ENCODE measurements at places on chromosomes 12 and 14.

DNA sequence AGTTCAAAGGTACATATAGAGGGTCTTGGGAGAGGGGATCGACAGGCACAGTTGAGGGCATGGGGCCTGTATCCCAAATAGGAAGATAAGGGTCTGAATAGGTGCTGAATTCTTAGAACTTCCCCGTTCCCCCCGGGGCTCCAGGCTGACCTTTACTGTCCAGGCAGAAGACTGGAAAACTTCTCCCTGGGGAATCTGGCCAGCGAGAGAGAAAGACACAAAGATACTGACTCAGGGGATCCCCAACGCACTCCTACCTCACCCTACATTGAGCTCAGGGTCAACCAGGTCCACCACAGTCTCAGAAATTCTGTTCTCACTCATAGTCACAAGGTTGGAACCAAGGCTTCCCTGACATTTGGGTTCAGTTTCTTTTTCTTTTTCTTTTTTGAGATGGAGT is 46.2 kb downstream of the ACACB start:
- DNase-seq: no peak

DNA sequence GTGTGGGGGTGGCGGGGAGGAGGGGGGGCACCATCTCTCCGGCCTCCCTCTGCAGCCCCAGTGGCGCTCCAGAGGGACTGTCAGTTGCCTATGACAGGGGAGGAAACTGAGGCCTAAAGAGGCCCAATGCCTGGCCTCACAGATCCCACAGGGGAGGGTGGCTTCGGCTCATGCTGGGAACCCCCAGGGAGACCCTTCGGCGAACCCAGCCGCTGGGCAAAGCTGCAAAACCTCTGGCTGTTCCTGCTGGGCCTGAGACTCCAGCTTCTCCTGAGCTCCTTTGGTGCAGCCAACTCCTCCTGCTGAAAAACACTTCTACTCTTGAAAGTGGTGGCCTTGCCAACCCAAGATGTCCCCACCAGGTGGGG is 170.1 kb upstream of the RTL1 start:
- DNase-seq: no peak

DNA sequence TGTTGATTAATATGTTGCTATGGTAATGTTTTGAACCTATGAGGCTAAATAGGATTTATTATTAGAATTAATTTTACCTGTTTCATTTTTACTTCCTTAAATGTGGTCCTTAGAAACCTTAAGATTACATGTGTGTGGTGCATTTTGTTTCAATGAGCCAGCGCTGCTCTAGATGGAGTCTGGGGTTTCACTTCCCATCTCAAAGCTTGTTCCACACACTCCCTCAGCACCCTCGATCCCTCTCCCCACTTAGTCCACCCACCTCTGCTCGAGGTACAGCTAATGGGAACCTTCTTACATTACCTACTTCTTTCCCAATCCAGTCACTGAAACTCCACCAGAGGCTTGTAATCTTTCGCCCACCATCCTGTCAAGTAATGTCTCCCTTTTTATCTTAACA is 205.2 kb downstream of the PAX9 start:
- DNase-seq: no peak

GRCh38 chr14:65206078-65206447 is 103.7 kb upstream of the MAX start:
- no peak for DNase-seq

GRCh38 chr14:23953464-23954278 is at the start of gene DHRS4:
Gene DHRS4, plus strand, starts transcription at chr14:23953770. Its CDS starts 19 bp downstream, at chr14:23953789.
- peak; percentile 57 for DNase-seq

DNA sequence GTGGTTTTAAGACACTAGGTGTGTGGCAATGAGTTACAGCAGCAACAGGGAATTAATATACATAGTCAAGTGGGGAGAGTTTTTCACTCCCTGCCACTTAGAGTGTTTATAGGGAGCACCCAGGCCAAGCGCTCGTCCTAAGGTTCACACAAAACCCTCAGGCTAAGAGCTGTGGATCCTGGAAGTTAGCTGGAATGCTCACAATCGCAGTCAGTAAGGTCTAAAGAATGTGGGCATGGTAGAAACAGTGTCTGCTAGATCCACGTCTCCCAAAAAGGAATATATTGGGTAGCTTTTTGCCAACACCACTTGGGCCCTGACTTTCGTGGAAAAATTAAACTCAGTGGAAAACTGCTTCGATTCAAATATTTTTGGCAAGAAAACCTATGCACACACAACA is 36.6 kb downstream of the STAB2 start:
- DNase-seq: no peak

DNA sequence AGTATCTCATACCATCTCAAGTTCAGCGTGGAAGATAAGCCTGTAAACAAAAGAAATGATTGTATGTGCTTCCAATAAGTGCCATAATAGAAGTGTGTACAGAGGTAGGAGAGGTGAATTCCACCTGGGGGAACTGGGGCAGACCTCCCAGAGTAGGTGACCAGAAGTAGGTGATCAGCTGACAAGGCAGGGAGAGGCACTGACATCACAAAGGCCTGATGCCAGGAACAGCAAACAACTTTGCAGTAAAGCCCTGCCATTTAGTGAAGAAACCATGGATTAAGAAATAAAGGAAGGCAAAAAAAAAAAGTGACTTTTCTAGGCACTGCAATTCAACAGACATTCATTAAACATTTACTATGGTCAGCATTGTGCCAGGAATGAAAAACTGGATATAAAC is 31.1 kb downstream of the NR1H4 start:
- DNase-seq: no peak

DNA sequence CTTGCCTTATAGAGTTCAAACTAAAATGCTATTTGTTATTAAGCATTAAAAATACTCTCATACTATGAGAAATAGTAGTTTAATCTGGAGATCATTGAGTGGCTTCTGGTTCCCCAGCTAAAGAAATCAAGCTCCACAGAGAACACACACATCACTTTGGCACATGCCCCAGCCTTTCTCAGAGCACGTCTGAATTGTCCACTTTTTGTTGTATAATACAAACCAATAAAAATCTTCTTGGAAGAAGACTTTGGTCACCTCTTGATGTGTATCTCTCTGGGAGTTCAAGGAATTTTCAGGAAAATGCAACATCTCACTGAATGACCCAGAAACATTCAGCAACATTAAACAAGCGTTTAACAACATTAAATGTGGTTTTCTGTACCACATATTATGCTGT is 413.9 kb downstream of the GALC start:
- no peak for DNase-seq

- DNase-seq: no peak
Measured at GRCh38 chr12:13442457-13442856, 245.9 kb downstream of the EMP1 start.

GRCh38 chr14:71883094-71883493 is 49.1 kb upstream of the RGS6 start:
- DNase-seq: no peak

- peak; percentile 34 for DNase-seq
Measured at GRCh38 chr12:109946505-109946904, 46.4 kb downstream of the TCHP start.

- no peak for DNase-seq
Measured at GRCh38 chr12:121628037-121628436, 1.7 kb downstream of the ORAI1 start.

DNA sequence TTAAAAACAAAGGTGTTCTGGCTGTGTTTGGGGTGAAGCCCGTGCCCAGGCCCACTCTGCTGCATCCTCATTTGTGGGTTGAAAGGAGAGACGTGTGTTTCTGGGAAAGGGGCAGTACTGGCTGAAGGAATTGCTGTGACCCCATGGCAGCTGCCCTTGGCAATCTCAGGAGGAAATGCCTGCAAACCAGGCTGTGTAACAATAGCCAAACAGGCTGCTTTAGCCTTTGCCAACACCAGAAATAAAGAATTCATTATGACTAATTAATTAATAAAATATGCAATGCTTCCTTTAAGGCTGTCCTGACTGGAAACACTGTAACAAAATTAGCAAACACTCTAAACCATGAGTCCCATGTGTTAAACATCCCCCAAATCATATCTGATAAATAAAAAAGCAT is 53.0 kb upstream of the KRR1 start:
- no peak for DNase-seq

DNA sequence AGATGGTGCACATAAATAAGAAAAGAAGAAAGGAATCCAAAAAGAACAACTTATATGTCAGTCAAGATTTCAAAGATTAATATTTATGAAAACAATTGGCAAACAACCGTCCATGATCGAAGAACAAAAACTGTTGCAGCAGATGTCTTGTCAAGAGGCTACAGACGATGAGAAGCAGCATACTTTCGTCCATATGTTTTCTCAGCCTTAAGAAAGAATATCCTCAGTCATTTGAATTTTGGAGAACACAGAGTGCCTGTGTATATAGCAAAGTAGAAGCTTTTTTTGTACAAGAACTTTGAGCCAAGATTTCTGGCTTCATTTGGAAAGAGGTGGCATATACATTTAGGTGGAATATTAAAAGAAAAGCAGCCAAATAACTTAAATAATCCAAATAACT is 297.2 kb downstream of the ITPR2 start:
- DNase-seq: no peak

DNA sequence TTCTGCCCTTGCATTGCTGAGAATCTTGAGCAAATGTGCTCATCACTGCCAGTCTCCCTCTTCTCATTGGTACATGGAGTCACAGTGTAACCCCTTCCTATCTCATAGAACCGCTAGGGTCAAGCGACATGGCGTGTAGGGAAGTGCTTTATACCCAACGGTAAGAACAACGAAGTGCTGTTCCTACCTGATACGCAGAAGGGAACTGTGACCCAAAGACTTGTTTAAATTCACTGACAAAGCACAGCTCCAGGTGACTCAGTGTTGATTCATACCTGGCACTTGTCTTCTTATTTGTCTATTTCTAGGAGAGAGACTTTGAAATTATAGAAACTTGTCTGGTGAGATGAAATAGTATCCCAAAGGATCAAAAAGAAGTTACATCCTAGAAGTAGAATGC is 53.7 kb downstream of the FBXL14 start:
- DNase-seq: no peak

GRCh38 chr14:90676912-90677311 is 139.3 kb downstream of the TTC7B start:
- DNase-seq: no peak

DNA sequence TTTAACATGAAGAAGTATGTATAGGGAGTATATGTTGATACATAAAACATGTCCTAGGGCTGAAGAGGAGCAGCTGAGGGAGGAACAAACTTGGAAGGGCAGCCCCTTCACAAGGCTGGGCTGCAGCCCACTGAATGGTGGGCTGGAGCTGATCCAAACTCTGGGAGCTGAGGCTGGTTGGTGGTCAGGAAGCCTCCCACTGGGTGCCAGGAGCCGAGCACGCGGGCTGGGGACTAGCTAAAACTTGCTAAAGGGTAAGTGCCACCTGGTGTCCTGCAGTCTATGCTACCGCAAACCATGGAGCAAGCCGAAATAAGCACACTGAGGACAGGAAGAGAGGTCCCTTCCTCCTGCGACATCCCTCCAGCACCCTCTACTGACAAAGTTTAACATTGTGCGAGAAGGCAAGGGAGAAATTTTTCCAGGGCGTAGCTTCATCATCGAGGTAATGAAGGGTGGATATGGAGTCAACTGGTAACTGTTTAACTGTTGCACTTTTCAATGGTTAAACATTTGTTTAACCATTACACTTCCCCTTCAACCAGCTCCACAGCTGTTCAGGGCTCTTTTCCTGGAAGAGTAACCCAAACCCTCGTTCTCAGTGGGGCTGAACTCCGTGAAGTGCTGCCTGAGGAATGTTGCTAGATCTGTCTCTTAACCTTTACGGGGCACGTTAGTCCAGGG is 42.2 kb downstream of the EGLN3 start:
- DNase-seq: no peak

GRCh38 chr12:115611477-115611876 is 666.0 kb downstream of the MED13L start:
- DNase-seq: no peak

GRCh38 chr14:36238666-36239363 is 62.3 kb upstream of the PTCSC3 start:
- no peak for DNase-seq

GRCh38 chr12:52426034-52426433 is 8.1 kb downstream of the KRT75 start:
- DNase-seq: no peak

- no peak for DNase-seq
Measured at GRCh38 chr14:43872222-43872621, 634.9 kb downstream of the FSCB start.

- no peak for DNase-seq
Measured at GRCh38 chr12:95922231-95922630, 20.2 kb downstream of the CCDC38 start.

- peak; percentile 20 for DNase-seq
Measured at GRCh38 chr12:11687528-11687927, 38.1 kb downstream of the ETV6 start.

DNA sequence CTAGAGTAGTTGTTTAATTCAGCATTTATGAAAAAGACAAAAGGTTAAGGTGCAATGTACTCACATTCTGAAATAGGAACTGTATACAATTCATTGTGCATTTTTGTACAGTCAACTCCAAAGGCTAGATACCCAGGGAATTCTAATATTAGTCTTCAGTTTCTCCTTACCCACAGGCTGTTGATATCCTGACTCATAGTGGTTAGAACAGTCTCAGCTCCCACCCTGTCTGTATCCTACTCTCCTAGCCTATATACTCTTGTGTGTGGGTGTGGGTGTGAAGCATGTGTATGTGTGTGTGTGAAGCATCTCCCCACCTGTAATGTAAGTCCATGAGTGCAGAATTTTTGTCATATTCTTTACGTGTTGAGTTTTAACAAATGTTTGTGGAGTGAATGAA is 229.5 kb downstream of the NAV3 start:
- DNase-seq: peak; percentile 22

- no peak for DNase-seq
Measured at GRCh38 chr12:10849425-10849878, at the start of gene PRR4. Gene PRR4, minus strand, starts transcription at chr12:10849475. Its CDS starts 38 bp downstream, at chr12:10849437.

DNA sequence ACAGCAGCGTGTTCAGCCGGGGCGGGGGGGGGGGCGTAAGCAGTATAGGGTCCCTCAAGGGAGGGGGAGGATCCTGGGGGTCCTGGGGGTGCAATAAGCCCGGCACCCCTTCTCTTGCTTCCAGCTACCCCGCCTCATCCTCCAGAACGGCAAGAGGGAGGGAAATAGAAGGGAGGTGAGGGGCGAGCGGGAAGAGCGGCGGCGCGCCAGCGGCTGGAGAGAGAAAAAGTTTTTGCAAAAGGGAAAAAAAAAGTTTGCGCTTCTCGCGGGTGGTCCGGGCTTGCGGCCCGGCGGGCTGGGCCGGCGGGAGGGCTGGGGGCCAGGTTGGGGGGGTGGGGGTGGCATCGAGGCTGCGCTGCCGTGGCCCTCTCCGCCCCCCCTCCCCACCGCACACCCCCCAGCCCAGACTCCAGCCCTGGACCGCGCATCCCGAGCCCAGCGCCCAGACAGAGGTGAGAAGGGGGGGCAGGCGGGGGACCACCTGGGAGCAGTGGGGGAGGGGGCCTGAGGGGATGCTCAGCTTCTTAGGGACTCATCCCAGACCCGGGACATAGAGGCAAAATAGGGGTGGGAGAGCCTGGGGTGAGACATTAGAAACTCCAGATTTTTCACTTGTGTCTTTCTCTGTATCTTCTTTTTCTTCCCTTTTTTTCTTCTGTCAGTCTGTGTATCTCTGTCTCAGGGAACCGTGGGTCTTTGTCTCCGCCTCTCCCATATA is at the start of gene GLI1:
Gene GLI1 (plus strand): TSS at position 36 of the 718 bp plus-strand sequence. CDS start 3,907 bp downstream, outside the sequence.
- DNase-seq: no peak

- no peak for DNase-seq
Measured at GRCh38 chr14:96576359-96576758, 74.2 kb downstream of the PAPOLA start.

GRCh38 chr12:89129167-89129870 is 223.0 kb downstream of the DUSP6 start:
- DNase-seq: no peak

- no peak for DNase-seq
Measured at GRCh38 chr12:104083769-104084475, 19.6 kb downstream of the HCFC2 start.
